ENCODE measurements at places on chromosomes 2 and 18.

GRCh38 chr2:201234663-201235135 lies 25.6 kb upstream of the CASP8 start:
- DNase-seq, result no peak

GRCh38 chr2:85064927-85065577 lies 68.1 kb upstream of the TCF7L1 start:
- DNase-seq, result no peak

GRCh38 chr2:161085149-161085548 lies 75.1 kb upstream of the TANK start:
- no peak for DNase-seq

DNA sequence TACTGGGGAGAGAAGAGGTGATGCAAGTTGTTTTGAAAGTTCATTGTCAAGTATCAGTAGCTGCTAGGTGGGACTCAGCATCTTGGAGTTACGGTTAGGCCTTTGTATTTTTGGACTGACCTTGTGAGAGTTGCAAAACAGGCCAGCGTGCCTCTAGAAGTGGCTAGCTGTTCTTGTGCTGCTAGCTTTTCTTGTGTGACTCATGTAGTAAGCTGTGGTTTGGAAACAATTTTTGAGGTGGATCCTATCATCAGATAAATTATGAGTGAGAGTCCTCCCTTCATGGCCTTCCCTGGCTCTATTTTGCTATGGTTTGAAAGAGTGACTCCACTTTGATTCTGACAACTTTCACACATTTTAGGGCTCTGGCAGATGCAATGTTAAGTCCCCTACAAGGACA lies 409.2 kb upstream of the HS6ST1 start:
- DNase-seq, result no peak

GRCh38 chr2:1978706-1979105 lies 234.4 kb upstream of the PXDN start:
- no peak for DNase-seq

DNA sequence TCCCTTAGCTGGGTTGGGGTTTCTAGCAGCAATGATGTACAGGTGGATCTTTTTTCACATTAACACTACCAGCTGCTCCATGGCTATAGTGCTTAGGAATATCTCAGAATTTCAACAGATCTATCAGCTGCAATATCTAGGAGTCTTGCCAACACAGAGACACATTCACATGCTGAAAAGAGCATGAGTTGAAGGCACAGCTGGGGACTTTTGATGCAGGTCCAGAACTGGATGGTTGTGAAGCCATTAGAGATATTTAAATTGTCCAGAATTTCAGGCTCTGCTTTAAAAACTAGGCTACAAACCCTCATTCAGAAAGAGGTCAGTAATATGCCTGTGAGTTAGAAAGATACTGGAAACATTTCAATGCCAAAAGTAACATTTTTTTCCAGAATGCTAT lies 122.2 kb upstream of the CCDC195 start:
- no peak for DNase-seq

GRCh38 chr18:77119851-77120491 lies 12.6 kb downstream of the MBP start:
- no peak for DNase-seq

DNA sequence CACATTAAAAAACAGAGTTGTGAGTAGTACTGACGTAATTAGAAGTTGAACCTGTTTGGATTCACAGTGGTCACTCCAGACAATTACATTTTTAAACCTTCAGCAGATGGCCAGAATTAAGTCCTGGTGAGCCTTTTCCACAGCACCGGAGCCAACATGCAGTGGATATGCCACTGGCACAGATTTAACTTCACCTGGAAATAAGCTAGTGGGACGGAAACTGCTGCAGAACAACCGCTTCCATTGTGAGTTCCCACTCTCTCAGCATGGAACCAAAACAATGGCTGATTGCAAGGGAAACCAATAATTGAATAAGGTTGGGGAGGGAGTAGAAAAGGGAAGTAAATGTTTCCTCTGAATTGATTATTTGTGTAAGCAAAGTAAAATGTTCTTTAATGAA lies 515.1 kb downstream of the STK39 start:
- no peak for DNase-seq

GRCh38 chr2:120206022-120206581 lies 17.1 kb downstream of the TMEM185B start:
- DNase-seq, result no peak

DNA sequence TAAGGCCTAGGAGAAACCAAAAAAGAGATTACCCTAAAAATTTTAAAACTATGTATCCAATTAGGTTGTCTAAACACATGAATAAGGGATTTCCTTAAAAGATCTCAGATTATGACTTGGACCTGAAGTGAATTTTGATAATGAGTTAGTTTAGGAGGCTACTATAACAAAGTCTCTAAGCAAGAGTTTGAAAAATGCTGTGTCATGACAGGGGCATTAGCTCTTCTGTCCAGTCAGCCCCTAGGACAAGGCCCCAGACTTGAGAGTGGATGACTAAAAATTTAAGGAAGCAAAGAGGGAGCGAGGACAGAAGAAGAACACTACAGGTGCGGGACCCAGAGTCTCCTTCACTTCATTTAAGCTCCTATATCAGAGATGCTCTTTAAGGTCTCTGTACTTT lies 135.9 kb downstream of the DTNB start:
- DNase-seq, result no peak

GRCh38 chr2:206212673-206213513 lies 53.2 kb downstream of the EEF1B2 start:
- no peak for DNase-seq

GRCh38 chr2:105876191-105876590 lies 131.5 kb downstream of the NCK2 start:
- DNase-seq, result no peak

- DNase-seq, result no peak
These were observed 861 bp upstream of the KLHL23 start for GRCh38 chr2:169732583-169733358.
